Activated naive CD8-positive, alpha-beta T cell treated with anti-CD3 and anti-CD28 coated beads for 36 hours (primary cell): ENCODE measurements at places on chromosomes 5 and 9.

DNA sequence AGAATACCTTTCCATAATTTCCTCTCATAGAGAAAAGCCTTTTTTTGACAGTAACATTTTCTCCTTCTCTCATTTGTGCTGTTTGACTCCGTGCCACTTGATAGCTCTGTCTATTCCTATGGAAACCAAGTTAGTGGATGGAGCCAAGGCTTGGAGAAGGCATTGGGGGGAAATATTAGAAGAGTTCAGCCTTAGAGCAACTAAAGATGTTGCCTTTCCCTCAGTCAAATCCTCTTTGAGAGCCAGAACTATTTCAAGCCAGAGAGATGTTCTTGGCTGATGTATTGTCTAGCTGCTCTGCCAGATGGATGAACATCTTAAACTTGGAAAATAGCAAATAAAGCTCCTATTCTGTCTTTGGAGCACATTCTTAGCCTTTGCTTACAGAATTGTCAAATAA lies 112.4 kb downstream of the INVS start:
- DNase-seq: no peak

DNA sequence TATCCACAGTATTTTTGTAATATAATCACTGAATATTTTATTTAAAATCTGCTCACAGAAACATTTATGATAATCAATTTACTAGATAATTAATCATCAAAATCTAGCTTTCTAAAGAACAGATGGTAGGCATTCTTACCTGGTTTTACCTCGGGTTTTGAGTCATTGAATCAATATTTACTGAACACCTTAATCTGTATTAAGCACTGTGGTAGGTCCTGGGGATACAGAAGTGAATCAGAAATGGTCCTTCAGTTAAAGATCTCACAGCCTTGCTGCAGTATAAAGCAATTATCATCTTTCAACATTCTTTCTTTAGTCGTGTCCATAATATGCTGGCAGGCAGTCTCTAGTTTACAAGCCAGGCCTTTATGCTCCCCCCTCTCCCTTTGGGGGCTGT lies 2.0 kb upstream of the MEIKIN start:
- no peak for DNase-seq

DNA sequence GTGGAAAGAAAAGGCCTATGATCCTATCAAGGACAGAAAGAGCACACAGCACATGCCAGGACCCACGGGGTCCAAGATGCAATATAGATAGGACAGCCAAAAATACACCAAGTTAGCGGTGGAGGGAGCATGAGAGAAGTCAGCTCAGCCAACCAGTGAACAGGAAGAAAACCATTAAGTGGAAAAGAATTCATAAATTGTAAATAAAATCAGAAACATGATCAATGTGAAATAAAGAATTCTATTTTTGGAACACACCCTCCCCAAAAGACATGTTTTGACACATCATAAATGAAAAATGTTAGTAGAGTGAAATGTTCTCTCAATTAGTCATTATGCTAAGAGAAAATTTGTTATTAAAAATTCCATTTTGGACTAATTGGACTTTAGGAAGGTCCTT lies 35.6 kb downstream of the ATPSCKMT start:
- no peak for DNase-seq

- no peak for DNase-seq
These were observed 283.2 kb upstream of the CLINT1 start for GRCh38 chr5:158142156-158142555.

- DNase-seq: peak; percentile 12
These were observed 57.4 kb upstream of the PTCH1 start for GRCh38 chr9:95574176-95574575.

- DNase-seq: no peak
These were observed 2.5 kb downstream of the BTNL8 start for GRCh38 chr5:180901319-180902009.

- DNase-seq: no peak
These were observed 66.0 kb downstream of the GNAQ start for GRCh38 chr9:77965445-77966123.

GRCh38 chr9:137325799-137326198 lies 23.7 kb upstream of the NRARP start:
- DNase-seq: no peak

- no peak for DNase-seq
These were observed 33.4 kb downstream of the LPCAT1 start for GRCh38 chr5:1490376-1490775.

GRCh38 chr5:124453221-124454051 lies 293.0 kb downstream of the ZNF608 start:
- DNase-seq: peak; percentile 3

GRCh38 chr9:126991183-126991582 lies 76.6 kb downstream of the RALGPS1 start:
- DNase-seq: no peak

DNA sequence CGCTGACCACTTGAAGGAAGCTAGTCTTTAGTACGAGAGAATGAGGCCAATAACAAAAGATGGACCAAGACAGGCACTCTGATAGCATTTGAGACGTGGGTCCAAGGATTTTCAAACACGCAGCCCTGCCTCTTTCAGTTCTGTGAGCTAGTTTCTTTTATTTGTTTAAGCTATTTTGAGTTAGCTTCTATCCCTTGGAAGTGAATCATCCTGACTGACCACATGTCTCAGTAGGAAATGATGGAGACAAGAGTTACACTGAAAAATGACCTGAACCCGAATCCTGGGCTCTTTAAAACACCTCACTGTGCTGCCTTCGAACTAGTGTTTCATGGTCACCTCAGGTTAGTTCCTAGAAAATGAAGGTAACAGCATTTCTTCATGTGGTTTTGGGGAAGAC lies 9.9 kb downstream of the TEK start:
- DNase-seq: no peak

DNA sequence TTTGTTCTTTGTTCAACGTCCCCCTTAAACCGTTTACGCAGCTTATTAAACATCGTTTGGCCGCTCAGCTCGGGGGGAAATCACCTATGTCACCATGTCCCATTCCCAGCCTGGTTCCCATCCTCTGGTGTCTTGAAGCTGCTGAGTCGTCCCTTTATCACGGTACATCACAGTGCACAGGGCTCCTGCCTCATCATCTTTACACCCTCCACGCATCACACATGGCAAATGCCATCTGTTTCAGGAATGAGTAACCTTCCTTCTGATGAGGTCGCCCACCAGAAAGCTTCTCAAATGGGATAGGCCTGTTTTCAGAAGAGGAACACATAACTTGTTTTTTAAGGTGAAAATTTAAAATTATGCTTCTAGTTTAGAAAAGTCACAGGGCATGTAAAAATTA lies 7.9 kb upstream of the LHX6 start:
- no peak for DNase-seq

DNA sequence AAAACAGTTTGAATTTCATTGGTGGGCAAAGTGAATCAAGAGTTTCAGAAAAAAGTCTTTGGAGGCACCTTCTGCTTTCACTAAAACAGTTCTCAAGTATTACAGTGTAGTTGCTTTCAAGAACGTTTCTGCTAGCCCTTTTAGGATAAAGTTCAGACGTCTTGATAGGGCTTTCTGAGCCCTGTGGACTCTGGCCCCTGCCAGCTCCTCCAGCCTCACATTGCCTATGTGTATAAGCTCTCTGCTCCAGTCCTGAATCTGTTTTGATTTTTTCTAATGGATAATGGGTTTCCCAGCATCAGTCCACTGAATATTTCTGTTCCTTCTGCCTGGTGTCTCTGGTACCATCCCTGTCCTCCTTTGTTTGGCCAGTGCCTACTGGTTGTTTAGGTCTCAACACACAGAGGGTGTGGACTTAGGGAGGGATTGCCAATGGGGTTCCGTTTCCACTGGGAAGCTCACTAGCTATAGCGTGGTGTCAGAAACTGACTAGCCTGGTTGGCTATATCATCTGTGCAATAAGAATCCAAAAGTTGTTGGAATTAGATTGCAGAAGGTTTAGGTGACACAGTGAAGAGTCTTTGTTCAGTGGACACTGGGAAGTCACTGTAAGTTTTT lies 26.4 kb downstream of the ARHGAP26 start:
- no peak for DNase-seq

GRCh38 chr9:89491694-89492093 lies 6.2 kb downstream of the SEMA4D start:
- peak; percentile 55 for DNase-seq

DNA sequence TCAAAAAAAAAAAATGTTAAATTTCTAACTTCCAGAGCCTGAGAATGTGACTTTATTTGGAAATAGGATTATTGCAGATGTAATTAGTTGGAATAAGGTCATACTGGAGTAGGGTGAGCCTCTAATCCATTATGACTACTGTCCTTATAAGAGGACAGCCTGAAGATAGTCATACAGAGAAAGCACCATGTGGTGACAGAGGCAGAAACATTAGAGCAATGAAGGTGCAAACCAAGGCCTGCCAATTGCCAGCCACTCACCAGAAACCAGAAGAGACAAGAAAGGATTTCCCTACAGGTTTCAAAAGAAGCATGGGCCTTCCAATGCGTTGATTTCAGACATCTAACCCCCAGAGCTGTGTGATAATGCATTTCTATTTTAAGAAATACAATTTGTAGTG lies 659.2 kb upstream of the CHD1 start:
- no peak for DNase-seq

GRCh38 chr9:8961186-8961851 lies 1161.7 kb upstream of the DMAC1 start:
- no peak for DNase-seq

DNA sequence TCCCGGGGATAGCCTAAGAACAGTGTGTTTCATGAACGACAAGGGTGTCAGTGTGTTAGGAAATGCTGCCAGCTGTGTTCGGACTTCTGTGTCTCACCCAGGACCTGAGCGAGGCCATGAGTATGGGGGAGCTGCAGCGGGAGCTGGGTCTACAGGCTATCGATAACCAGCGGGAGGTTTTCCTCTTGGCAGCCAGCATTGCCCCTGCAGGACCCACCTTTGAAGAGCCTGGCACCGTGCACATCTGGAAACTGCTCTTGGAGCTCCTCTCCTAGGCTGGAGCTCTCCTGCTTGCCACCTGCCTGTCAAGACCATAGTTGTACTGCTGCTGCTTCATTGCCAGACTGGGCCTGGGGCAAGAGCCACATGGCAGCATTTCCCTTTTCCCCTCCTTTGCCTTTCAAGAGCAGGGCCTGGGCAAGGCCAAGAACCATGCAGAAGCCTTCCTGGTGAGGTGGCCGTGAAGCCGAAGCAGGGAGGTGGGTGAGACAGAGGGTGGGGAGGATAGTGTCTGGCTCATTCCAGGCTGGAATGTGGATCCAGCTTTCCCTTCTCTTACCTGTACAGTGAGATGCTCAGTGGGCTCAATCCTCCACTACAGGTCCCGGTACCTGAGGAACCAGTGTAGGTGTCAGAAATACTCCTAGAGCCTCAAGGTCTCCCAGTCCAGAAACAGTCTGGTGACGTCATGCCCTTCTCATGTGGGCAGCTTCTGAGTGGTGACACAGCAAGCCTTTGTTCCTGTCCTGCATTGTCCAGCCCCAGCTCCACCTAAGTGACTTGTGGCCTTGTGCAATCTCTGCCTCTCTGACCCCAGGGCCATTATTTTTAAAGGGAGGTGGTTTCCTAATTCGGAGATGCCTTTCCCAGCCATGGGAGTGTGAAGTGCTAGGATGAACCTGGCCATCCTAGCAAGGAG lies 6.6 kb downstream of the ARL10 start:
- no peak for DNase-seq

DNA sequence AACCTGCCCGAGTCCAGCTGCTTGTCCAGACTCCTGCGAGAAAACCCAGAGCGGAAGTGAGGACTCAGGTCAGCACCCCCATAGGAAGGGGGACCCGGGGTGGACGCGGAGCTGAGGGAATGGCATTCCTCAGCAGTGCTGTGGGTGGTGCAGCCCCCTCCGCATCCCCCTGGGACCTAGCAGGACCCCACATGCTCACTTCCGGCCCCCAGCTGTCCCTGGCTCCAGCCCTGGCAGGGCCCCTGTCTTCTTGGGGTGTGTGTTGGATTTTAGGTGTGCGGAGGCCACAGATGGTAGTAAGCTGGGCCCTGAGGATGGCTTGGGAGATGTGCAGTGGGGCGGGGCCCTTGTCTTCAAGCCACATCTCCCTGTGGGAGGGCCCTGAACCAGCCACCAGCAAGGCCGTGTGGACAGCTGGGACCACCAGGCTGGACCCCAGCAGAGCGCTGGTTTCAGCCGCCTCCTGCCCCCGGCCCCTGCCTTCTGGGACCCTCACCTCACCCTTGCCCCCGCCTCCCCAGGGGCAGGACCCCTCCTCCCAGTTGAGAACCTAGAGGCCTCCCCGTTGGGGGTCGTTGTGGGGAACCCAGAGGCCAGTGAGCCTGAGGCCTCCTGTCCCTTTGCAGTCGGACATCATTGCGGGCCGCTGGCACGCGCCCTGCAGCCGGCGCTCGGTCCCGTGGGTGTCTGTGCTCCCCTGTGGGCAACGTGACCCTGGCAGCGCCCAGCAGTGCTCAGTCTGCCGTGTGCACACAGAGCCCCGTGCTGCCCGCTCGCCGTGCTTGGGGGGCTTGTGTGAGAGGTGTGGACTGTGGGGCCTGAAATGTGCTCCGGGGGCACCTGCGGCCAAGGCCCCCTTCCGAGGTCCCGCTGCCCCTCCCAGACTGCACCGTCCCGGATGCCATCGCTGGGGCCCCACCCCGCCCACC lies 10.8 kb upstream of the SLC9A3 start:
- no peak for DNase-seq

- DNase-seq: no peak
These were observed 56.7 kb upstream of the RAD23B start for GRCh38 chr9:107226421-107226820.

DNA sequence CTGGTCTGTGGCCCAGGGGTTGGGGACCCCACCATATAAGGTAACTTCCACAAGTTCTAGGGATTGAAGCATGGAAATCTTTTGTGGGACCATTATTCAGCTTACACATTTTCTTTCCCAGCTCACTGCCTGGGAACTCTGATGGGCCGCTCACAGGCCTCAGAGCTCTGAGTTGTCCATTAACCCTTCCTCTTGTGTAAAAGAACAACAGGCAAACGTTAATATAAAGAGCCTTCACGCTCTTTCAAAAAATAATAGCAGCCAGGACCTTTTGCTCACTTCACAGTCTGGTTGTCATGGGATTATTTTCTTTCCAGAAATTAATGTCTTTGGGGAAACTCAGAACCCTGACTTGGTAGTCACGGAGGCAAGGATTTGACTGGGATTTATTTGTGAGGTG lies 443.3 kb downstream of the AGTPBP1 start:
- DNase-seq: no peak

GRCh38 chr5:176748073-176748966 lies 62.0 kb upstream of the UNC5A start:
- DNase-seq: no peak

DNA sequence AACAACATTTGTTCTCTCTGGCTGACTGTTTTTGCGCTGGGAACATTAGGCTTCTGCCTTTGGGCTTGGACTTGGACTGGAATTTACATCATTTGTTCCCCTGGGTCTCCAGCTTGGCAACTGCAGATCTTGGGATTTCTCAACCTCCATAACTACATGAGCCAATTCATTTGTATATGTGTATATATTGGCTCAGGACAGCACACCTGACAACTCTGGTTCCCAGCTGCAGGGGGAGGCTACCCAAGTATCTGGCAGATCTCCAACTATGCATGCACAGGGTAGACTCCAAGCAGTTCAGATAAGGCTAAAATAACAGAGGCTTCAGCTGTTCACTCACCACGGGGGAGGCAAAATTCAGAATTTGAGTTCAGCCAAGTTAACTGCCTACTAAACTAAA lies 31.6 kb upstream of the F2RL1 start:
- no peak for DNase-seq
